ENCODE measurements at places on chromosomes 16 and 17. TPM values are rescaled to one million over a fixed set of nuclear protein-coding genes. Genes with fewer than 3 reads are reported as not detected.
A peak's percentile ranks its signal among the peaks of the same experiment; 100 is the strongest.

DNA sequence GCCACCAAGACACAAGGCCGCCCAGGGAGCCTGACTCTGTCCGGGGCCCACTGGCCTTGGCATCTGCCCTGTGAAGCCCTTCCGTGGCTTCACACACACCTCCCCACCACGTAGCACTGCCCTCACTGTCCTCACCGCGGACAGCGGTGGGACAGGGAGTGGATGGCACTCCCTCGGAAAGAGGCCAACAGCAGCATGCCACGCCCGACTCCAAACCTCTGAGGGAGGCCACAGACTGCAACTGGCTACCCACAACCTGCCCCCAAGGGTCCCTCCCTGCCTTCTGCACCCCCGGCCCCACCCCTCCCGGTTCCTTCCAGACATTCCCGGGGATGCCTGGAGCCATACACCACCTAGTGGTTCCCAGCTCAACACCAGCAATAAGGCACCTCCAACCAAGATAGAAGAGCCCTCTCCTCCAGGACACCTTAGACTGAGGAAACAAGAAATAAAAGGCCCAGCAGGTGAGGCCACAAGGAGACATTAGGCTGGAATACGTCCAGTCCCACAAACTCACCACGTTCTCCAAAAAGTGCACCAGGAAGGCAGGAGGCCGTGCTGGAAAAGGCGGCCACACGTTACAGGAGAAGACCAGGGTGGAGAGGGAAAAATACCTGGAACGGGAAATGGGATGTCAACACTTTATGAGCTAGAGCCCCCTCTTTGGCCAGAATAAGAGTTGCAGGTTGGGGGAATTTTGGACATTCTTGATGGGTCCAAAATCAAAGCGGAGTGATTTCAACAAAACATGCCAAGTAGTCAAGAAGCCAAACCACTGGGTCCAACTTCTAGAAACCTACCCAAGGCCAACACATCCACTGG lies 310.0 kb downstream of the SOX9 start:
- H3K27ac ChIP-seq, result no peak overlapping the region
- DNase-seq, result no peak
- H3K4me1 ChIP-seq, result peaks cover 60% of the 10 kb centered on the region

PRR35 gene
- not detected for total RNA-seq

GRCh38 chr16:7910116-7910515 lies 577.5 kb downstream of the RBFOX1 start:
- no peak overlapping the region for H3K27ac ChIP-seq
- no peaks in the 10 kb centered on the region for H3K36me3 ChIP-seq
- no peak for DNase-seq
- no peaks in the 10 kb centered on the region for H3K4me1 ChIP-seq
- no peak overlapping the region for H3K4me3 ChIP-seq

FDXR gene
- total RNA-seq, result 23.0 TPM

DNA sequence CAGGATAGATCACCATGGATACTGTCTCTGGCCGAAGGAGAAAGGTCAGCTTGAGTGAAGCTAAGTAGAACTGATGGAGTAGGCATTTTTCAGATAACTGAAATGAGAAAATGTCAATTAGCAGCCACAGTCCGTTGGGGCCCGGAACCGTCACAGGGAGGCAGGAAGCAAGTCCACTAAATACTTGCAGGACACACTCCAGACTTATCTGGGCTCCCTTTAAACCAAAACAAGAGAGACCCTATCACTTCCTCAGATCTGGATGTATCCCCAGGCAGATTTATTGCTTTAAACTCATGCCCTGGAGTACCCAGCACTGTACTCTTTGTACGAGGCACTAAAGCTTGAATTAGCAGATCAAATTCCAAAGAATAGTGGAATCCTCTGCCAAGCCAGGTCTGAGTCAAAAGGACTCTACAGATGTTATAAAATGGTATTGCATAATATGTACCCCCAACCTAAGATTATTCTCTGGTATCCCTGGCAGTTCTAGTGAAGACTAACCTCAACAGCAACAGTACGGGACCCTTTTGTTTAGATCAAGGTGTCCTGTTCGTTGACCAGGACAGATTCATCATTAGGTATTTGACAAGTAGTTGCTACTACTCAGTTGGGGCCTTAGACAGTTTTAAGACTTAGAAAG lies 8.1 kb downstream of the ZP2 start:
- H3K27ac ChIP-seq, result no peak overlapping the region
- no peak for DNase-seq
- H3K4me1 ChIP-seq, result peaks cover 5% of the 10 kb centered on the region
- H3K36me3 ChIP-seq, result no peaks in the 10 kb centered on the region

- H3K27ac ChIP-seq, result no peak overlapping the region
- peaks cover 4% of the 10 kb centered on the region for H3K36me3 ChIP-seq
- peaks cover 31% of the 10 kb centered on the region for H3K4me1 ChIP-seq
- no peak for DNase-seq
These were observed 3.2 kb downstream of the FAHD1 start for GRCh38 chr16:1830213-1830612.

DNAI2 gene
- total RNA-seq, result not detected

DNA sequence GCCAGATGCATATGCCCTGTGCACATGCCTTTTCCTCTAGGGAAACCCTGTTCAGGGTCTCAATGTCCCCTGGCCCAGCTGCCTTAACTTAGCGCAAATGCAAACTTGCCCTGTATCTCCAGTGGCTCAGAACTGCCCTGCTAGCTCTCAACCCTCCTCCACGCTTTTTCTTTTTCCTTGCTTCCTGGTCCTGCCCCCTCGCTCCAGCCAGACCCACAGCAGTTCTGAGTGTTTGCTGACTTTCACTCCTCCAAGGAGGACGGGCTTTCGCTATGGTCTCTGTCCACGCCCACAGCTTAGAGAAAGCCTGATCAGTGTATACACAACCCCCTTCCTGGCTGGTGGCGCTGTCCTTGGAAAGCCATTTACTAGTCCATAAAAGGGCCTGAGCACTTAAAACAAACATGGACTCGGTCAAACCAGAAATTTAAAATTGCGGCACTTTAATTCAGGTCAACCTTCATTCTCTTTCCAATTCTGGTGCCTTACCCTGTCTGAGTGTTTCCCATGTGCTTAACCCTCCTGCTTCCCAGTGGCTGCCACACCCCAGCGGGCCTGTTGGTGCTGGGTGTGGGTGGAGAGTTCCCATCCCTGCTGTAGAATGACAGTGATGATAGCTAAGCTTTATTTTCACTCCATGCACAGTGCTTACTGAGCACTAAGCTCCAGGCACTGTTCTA lies 15.6 kb upstream of the TMEM98 start:
- H3K27ac ChIP-seq, result peak overlapping the region; percentile 31
- DNase-seq, result no peak
- no peak overlapping the region for H3K4me3 ChIP-seq
- no peaks in the 10 kb centered on the region for H3K27me3 ChIP-seq

- no peak for DNase-seq
- peaks cover 7% of the 10 kb centered on the region for H3K4me1 ChIP-seq
- no peaks in the 10 kb centered on the region for H3K36me3 ChIP-seq
- H3K27ac ChIP-seq, result no peak overlapping the region
- no peak overlapping the region for H3K4me3 ChIP-seq
These were observed 58.7 kb downstream of the PITPNC1 start for GRCh38 chr17:67435786-67436185.

DYNLRB2 gene
- 1.4 TPM for total RNA-seq

SLC5A10 gene
- total RNA-seq, result 0.25 TPM

IRX5 gene
- total RNA-seq, result 16.3 TPM

- H3K27ac ChIP-seq, result no peak overlapping the region
- H3K27me3 ChIP-seq, result no peaks in the 10 kb centered on the region
- DNase-seq, result no peak
- peaks cover 19% of the 10 kb centered on the region for H3K4me1 ChIP-seq
- H3K4me3 ChIP-seq, result no peak overlapping the region
These were observed 104.5 kb upstream of the FAM20A start for GRCh38 chr17:68705714-68706076.

CCL18 gene
- not detected for total RNA-seq

HOXB7 gene
- total RNA-seq, result 20.3 TPM

DNA sequence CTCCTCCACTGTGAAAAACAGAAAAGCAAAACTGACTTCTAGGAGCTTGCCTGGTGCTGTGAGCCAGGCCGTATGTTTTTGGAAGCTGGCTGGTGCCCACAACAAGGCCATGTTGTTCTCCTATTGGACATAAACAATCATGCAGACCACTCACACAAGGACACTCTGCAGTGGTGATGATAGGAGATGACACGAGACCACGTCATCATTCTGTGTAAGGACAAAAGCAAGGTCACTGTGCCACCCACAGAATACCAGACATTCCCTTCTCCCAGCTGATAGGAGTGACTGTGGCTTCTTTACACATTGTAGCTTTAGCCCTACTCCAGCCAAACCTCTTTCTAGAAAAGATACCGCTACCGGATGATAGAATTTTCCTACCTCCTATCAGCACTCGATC lies 47.7 kb upstream of the LCMT1 start:
- peaks cover 9% of the 10 kb centered on the region for H3K4me1 ChIP-seq
- no peaks in the 10 kb centered on the region for H3K36me3 ChIP-seq
- H3K4me3 ChIP-seq, result no peak overlapping the region
- DNase-seq, result no peak
- no peak overlapping the region for H3K27ac ChIP-seq
- H3K27me3 ChIP-seq, result peaks cover 36% of the 10 kb centered on the region

NPTX1 gene
- 0.27 TPM for total RNA-seq

NPIPB4 gene
- total RNA-seq, result 260 TPM

GRCh38 chr17:58324409-58325288 lies 3.9 kb downstream of the TSPOAP1 start:
- peaks cover 5% of the 10 kb centered on the region for H3K36me3 ChIP-seq
- H3K4me1 ChIP-seq, result peaks cover 25% of the 10 kb centered on the region
- DNase-seq, result peak; percentile 73
- no peaks in the 10 kb centered on the region for H3K27me3 ChIP-seq
- H3K27ac ChIP-seq, result peak overlapping the region; percentile 61
- H3K4me3 ChIP-seq, result peak overlapping the region; percentile 74

GRCh38 chr16:46920402-46921068 lies 36.4 kb downstream of the GPT2 start:
- no peak overlapping the region for H3K4me3 ChIP-seq
- peak overlapping the region; percentile 71 for H3K27ac ChIP-seq
- H3K36me3 ChIP-seq, result peaks cover 33% of the 10 kb centered on the region

GRCh38 chr16:81473558-81473957 lies 28.9 kb downstream of the CMIP start:
- H3K36me3 ChIP-seq, result peaks cover 13% of the 10 kb centered on the region
- H3K4me1 ChIP-seq, result peaks cover 32% of the 10 kb centered on the region
- DNase-seq, result no peak
- no peaks in the 10 kb centered on the region for H3K27me3 ChIP-seq
- no peak overlapping the region for H3K4me3 ChIP-seq

DNA sequence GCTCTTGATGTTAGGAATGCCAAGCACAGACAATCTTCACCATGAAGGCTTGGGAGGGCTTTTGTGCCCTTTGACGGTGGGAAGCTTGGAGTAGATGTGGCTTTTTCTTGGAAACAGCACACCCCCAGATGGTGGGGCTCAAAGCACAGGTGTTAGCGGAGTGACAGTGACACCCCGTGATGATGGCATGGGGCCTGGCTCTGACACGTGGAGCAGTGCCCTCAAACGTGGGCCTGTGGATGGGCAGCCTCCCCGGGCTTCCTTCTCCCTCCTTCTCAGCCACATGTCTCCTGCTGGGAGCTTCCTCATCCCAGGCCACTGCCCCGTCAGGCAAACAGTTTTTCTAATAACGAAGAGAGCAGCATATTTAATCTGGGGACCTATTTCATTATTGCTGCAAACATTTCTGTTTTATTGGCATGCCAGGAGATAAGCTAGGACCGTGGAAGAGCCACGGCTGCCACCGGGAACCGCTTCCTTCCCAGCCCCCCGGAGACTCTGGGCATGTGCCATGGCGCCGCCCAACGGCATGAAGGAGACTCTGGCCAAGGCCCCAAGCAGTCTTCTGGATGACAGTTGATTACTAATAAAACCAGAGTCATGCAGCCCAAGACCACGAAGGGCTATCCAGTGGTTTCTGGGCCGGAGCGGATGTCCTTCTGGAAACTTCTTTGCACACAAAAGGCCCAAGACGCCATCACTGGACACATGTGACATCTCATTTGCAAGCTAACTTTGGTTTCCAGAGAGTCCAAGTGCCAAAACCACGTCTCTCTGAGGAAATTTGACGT lies 280.3 kb upstream of the FOXF1 start:
- H3K36me3 ChIP-seq, result no peaks in the 10 kb centered on the region
- H3K4me1 ChIP-seq, result no peaks in the 10 kb centered on the region
- H3K27me3 ChIP-seq, result peaks cover 52% of the 10 kb centered on the region
- no peak for DNase-seq

CFAP97D1 gene
- total RNA-seq, result 0.07 TPM

TP53TG3 gene
- total RNA-seq, result not detected

HCRT gene
- total RNA-seq, result not detected

ELMO3 gene
- total RNA-seq, result 9.7 TPM

- no peak overlapping the region for H3K27ac ChIP-seq
- no peak for DNase-seq
- H3K4me3 ChIP-seq, result no peak overlapping the region
- peaks cover 17% of the 10 kb centered on the region for H3K4me1 ChIP-seq
These were observed 3.5 kb upstream of the RNF43 start for GRCh38 chr17:58420827-58421226.
